ENCODE measurements at places on chromosomes 3 and 15.

DNA sequence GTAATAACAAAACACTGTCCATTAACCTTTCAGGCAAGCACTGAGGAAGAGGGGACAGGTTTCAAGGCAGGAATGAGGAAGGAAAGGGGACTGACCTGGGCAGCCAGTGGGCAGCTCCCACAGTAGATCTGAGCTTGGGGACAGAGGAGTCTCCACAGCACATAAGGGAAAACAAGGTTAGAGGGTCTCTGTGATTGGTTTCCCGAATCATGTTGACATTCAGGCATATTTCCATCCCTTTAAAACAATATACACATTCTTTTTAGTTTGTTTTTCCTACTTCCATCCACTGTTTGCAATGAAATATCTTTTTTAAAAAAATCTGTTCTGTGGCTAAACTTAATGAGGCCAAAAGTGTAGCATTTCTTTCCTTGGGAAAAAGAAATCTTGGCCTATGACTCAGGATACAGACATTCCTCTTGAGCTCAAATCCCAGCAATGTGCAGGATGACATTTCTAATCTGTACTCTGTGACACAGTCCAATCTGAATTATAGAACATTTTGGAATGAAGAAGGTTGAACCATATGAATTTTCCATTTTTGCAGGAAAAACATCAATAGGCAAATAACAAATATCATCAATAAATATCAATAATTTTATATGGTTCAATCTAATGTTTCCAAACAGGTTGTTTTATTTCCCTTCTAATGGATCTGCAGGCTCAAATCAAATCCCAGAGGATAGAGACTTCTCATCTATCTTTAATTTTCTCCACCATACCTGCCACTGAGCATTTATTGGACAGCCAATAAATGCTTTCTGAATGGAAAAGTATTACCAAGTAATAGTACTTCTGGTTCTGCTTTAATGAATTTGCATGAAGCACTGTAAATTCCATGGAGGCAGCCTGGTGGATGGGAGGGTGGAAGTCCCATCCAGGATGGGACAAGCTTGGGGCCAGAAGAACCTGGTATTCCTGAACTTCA lies 54.1 kb downstream of the ITGB5 start:
- no peak for DNase-seq

GRCh38 chr3:116129187-116129946 lies 315.9 kb downstream of the LSAMP start:
- DNase-seq, result peak; percentile 61

DNA sequence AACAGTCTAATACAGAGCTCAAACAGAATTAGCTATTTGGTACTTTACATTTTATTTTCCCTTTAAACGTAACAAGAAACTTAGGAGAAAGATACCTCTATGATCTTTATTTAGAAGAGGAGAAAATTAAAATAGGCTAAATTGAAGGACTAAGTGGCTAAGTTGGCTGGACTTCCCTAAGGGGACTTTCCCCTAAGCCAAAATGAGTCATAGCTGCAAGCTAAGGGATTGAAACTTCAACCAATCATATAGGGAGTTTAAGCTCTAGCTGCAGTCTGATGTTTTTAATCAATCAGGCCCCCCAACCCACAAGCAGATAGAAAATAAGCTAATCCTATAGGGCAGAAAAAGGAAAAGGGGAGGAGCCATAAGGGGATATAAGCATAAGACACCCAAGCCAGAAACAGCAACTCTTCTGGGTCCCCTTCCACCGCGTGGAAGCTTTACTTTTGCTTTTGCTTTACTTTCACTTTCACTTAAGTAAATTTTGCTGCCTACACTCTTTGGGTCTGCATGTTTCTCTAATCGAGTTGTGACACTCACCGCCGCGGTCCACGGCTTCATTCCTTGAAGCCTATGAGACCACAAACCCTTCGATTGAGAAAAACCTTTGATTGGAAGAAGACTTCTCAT lies 1108.5 kb upstream of the EPHA6 start:
- DNase-seq, result no peak

DNA sequence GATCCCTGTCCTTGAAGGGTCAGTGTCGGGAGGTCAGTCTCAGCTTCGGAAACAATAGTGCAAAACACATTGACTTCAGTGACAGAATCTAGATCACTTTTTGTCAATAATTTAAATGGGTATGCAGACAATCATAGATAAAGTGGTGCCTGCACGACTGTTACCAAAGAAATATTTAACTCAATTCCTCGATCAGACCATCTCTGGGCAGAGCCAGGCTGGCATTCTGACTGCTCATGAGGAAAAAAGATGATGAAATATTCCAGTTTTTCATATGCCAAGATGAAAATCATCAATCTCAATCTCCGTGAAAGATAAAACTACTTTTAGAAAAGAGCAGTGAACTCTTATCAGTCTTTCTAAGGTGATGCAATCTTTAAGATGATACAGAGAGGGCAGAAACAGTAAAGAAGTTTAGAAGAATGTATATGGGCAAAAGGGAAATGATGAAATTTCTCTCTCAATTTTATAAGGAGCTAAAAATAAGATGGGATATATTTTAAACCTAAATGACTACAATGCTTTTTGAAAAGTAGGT lies 169.9 kb downstream of the WDR72 start:
- DNase-seq, result no peak

DNA sequence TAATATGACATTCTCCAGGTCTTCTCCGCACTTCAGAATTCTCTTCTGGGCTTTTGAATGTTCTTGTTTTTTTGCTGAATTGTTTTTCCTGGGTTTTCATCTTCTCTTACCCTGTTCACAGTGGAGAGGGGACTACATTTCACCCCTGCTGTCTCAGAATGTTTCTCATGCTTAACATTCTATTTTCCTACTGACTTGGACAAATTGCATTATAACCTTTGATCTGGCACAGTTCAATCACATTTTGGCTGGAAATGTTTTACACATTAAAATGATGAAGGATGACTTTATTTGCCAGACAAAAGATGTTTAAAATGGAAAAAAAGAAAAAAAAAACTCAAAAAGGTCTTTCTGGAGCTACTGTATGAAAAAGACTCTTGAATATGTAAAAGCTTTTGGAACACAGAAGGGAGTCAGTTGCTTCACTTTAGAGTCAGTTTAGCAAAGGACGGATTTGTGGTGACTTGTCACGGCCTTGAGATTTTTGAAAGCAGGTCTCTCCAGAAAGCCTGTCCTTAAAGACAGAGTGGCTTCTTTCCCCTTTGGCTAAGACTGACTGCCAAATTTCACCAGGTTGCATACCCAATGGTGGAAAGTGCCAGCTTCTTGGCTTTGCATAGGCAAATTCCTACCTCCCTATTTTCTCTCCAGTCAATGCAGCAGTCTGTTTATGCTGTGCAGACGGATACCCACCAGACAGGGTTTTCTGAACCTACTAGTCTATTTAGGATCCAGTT lies 401.0 kb upstream of the TBL1XR1 start:
- no peak for DNase-seq

DNA sequence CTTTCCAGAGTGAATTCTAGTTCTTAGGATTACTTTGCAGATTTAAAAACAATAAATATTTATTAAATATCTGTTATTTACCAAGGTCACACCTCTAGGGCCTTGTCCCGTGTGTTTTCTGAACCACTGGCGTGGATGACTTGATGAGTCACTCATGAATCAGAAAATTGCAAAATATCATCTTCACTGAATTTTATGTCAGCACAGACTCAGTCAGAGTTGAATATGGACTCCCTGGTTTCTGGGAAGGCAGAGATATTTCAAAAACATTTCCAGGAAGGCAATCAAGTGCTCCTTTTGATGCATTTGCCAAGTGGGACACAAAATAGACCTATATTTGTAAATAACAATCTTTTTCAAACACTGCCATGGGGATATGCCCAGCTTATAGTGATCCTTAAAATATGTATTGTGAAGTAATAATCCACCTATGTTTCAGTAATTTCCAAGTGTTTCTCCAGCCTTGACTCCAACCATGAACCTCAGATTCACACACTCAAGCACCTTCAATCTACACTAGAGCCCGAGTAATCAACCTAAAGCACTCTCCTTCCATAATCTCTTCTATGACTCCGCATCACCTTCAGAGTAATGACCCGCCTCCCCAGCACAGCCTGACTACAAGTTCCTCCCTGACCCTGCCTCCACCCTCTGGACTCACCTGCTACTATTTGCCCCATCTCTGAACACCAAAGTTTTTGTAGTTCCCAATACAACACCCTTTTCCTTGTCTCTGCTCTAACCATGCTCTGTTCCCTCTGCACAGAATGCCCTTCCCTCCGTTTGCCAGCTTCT lies 24.3 kb downstream of the DPH3 start:
- DNase-seq, result no peak

- no peak for DNase-seq
Measured at GRCh38 chr15:33150431-33150941, 44.0 kb downstream of the FMN1 start.

DNA sequence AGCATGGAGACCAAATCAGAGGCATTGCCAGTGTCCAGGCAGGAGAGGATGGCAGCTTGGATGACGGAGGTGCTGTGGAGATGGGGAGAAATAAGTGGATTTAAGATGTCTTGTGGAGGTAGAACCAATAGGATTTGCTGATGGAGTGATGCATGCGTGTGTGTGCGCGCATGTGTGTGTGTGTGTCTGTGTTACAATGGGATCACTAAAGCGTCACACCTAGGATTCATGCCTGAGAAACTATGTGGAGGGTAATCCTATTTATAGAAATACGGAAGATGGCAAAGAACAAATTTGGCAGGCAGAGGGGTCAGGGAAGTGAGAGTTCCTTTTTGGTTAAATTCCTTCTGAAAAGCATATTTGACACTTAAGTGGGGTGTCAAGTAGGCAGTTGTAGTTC lies 64.8 kb upstream of the ARL8B start:
- no peak for DNase-seq

DNA sequence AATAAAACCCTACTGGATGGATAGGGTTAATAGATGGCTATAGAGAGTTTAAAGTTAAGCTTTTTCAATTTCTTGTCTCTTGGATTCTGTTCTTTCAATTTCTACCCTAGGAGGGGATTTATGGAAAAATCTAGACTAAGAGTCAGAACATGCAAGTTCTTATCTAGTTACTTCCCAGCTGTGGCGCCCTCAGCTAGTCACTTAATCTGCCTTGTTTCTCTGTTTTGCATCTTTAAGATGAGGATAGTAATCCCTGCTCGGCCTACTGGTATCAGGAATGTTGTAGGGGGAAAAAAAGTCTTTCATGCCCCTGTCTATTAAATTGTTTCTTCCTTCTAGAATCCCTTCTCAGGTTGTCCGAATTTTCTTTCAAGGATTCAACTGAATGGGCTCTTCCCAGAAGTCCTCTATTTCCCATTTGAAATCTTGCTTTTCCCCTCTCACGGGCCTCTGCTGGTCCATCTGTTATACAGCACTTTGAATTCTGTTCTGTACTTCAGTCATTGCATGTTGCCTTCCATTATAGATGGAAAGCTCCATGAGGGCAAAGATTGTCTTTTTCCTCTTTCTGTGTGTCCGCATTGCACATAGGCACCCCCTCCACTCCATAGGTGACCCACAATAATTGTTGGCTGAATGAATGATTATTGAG lies 4.4 kb downstream of the KCTD6 start:
- DNase-seq, result no peak

GRCh38 chr3:99357131-99357530 lies 281.3 kb upstream of the COL8A1 start:
- DNase-seq, result no peak

- no peak for DNase-seq
Measured at GRCh38 chr3:61387817-61388216, 136.6 kb upstream of the FHIT start.

- DNase-seq, result no peak
Measured at GRCh38 chr3:183247011-183247589, 6.0 kb upstream of the B3GNT5 start.

- DNase-seq, result peak; percentile 4
Measured at GRCh38 chr3:67580430-67581000, 73.9 kb downstream of the SUCLG2 start.

- DNase-seq, result no peak
Measured at GRCh38 chr3:164507886-164508285, 570.4 kb downstream of the SI start.

DNA sequence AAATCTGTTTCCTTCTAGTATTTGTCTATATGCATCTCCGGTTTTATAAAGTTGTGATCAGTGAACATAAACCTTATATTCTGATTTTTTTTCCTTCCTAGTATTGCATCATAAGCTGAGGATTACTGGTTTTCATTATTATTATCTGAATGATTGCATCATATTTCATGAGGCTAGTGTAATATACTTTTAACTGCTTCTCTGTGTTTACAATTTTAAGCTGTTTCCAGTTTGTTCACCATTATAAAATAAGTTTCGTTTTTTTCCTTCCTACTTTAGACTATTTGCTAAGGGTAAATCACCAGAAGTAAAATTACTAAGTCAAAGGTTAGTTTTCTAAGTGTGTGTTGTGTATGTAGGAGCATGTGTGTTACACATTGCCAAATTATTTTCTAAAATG lies 20.2 kb downstream of the SEMA6D start:
- DNase-seq, result no peak

GRCh38 chr3:24510030-24510648 lies 15.5 kb upstream of the THRB start:
- no peak for DNase-seq

Data from NCI-H2081 (cell line).